Hematopoietic multipotent progenitor cell treated with erythropoietin and hydrocortisone succinate and interleukin-3 and kit ligand, for 6 days (in vitro differentiated cells): ENCODE measurements at places on chromosomes 12 and 14.

DNA sequence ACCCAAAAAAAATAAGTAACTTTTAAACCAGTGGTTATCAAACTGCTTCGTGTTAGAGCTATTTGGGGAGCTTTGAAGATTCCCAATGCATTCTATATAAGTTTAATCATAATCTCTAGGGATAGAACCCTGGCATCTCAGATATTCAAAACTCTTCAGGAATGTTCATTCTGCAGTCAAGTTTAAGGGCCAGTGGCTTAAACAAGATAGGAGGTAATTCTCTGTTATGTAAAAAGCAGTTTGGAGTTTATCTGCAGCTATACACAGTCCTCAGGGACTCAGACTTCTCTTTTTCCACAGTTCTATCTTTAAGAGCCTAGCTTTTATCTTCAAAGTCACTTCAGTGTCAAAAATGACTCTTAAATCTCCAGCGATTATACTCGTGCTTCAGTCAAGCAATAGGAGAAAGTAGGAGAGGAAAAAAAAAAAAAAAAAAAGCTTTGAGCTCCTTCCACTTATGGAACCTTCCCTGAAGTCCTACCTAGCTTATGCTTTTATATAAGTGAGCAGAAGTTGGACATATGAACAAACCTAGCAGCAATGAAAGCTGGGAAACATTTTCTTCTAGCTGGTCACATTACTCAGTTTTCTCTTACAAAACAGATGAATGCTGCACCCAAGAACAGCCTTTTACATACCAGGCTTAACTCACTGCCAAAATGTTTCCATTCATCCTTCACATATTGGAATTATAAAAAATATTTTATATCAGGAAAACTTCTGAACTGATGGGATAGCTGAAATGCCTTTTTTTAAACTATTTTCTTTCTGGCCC lies 302.8 kb downstream of the FSCB start:
- DNase-seq = no peak

DNA sequence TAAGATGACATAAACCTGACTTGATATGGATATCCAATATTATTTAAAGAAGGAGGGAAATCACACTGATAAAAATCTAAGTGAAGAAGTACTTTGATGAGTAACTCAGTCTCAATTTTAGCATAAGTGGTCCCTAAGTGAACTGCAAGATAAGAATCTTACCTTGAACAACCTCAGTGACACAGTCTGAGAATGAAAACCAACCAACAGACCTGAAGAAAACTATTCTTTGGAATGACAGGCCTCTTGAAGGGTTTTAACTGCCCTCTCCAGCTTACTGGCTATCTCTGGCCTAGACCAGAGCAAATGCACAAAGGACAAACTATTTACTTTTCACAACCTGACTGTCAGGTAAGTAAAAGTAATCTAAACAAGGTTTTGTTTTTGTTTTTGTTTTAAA lies 44.7 kb downstream of the CPM start:
- DNase-seq = no peak

GRCh38 chr12:83739607-83740006 lies 1052.9 kb downstream of the TMTC2 start:
- no peak for DNase-seq

- DNase-seq = peak; percentile 86
Measured at GRCh38 chr12:124605150-124605882, 37.9 kb upstream of the NCOR2 start.

DNA sequence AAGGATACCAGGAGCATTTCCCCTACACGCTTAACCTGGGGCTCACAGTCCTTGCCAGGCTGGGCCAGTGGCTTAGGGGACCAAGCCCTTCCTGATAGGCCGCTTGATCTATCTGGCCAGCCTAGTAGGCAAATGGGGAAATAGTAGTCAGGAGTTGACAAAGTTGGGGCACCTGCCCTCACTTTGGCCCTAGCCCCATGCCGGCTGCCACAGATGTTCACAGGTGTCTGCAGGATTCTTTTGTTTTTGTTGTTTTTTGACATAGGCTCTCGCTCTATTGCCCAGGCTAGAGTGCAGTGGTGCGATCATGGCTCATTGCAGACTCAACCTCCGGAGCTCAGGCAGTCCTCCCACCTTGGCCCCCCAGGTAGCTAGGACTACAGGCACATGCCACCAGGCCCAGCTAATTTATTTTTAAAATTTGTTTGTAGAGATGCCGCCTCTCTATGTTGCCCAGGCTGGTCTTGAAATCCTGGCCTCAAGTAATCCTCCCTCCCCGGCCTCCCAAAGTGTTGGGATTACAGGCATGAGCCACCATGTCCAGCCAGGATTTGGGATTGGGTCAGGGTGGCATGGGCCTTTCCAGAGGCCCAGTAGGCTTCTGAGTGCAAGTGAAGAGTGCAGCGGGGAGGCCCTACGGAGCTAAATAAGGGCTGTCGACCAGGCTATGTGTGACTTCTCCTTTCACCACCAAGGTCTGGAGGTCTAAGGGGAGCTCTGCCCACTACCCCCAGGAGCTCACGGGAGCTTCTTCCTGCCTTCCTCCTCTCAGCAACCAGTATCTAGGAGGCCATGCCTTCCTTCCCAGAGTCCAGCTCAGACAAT lies 15.5 kb upstream of the HDAC7 start:
- no peak for DNase-seq

DNA sequence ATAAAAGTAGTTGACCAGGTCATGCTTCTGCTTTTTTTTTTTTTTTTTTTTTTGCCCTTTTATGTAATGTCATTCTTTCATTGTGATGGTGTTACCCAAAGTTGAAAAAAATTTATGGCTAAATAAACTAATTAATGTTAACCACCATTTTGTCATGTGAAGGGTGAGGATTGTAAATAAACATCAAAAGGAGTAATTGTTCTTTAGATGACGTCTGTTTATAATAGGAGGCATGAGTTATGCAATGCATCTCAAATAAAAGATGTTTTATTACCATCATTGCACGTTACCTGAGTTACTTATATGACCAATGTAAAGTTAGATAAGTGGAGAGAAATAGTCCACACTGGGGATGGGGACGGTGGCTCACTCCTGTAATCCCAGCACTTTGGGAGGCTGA lies 349.9 kb upstream of the PDE3A start:
- no peak for DNase-seq

- DNase-seq = no peak
Measured at GRCh38 chr12:108302403-108303311, 36.5 kb downstream of the CMKLR1 start.

GRCh38 chr12:49626169-49626835 lies 2.9 kb downstream of the PRPF40B start:
- no peak for DNase-seq

GRCh38 chr12:49645146-49646039 lies 22.0 kb downstream of the PRPF40B start:
- DNase-seq = peak; percentile 91

GRCh38 chr12:105562199-105562971 lies 231.9 kb downstream of the C12orf75 start:
- no peak for DNase-seq

- no peak for DNase-seq
Measured at GRCh38 chr12:24719293-24719721, 229.6 kb downstream of the BCAT1 start.

DNA sequence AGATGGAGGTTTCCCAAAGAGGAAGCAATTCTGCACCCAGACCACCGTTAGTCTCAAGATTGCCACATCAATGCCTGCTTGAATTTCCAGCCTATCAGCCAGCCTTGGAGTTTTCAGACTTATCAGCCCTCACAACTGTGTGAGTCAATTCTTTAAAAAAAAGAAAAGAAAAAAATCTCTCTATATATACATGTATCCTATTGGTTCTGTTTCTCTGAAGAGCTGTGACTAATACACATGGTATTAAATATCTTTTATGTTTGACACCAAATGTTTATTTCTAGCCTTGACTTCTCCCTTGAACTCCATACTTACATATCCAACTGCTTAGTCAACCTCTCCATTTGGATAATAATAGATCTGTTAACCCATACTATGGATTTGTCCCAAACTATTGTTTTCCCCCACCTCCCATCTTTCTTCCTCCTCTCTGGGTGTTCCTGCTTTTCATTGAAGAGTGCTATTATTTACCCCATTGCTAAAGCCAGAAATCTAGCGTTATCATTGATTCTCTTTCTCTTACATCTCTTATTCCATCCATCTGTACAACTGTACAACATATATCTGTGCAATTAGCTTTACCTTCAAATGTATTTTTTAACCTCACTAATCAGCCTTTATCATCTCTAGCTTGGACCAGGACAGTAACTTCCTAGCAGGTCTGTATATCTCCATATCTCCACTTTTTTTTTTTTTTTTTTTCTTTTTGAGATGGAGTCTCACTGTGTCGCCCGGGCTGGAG lies 22.7 kb upstream of the EID3 start:
- peak; percentile 72 for DNase-seq

- peak; percentile 77 for DNase-seq
Measured at GRCh38 chr14:50928002-50928635, 16.2 kb downstream of the PYGL start.

GRCh38 chr14:33120341-33120740 lies 181.7 kb downstream of the NPAS3 start:
- no peak for DNase-seq
